Amniotic stem cell (primary cell): ENCODE measurements at places on chromosomes 5 and 9.

DNA sequence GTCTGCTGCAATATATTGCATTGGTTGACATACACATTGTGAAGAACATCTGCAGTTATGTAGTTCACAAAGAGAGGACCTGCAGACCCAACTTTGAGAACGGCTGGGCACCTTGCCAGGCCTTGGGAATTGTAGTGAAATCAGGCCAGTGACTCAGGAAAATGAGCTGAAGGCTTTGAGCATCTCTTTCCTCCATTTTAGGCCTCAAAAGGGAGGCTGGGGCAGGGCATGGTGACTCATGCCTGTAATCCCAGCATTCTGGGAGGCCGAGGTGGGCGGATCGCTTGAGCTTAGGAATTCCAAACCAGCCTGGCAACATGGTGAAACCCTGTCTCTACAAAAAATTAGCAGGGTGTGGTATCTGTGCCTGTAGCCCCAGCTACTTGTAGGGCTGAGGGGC is 1.4 kb upstream of the IPPK start:
- peak; percentile 10 for DNase-seq

DNA sequence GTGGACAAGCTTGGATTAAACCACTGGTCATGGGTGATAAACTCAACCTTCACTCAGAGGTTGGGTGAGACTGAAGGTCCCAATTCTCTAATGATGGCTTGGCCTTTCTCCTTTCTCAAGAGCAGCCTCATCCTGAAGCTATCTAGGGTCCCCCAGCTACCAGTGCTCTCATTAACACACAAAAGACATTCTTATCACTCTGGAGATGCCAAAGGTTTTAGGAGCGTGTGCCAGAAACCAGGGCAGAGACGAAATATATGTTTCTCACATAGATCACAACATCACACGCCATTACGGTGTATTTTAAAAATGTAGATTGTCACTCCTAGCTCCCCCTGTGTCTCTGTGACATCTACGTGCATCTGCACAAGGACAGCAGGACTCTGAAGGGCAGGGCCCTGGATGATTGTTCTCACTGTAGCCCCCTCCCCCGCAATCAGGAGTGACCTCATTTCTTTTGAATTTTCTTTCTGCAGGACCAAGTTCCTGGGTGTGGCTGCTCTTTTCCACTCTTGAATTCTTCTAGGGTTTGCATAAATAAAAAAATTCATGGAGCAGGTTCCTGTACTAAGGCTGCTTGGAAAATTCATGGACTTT is 311.3 kb downstream of the GADD45G start:
- DNase-seq = no peak

GRCh38 chr9:94443032-94443722 is 111.7 kb upstream of the PCAT7 start:
- DNase-seq = no peak

GRCh38 chr5:141010047-141010793 is 41.0 kb upstream of the PCDHB1 start:
- no peak for DNase-seq

DNA sequence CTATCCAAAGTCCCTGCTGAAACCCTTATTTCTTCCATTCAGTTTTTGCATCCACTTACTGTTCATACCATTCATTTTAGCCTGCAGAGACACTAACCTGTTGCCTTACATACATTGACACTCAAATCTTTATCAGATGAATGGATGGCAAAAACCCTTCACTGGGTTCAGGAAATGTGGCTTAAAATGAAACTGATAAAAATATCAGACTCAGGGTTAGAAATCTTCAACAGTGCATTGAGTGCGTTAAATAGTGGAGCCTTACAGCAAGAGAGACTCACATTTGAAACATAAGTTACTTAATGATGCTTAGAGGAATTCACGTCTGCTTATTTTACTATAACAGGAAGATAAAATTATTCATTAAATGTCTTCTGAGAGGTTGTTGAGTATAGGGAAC is 28.0 kb upstream of the BNC2 start:
- DNase-seq = no peak
